ENCODE measurements at places on chromosomes 5 and 9.

- no peak for DNase-seq
These were observed 102.8 kb downstream of the PLK2 start for GRCh38 chr5:58357121-58357520.

GRCh38 chr5:115494570-115495289 is 49.8 kb downstream of the FEM1C start:
- DNase-seq = no peak

- DNase-seq = no peak
These were observed 6.4 kb upstream of the ZFR start for GRCh38 chr5:32450952-32451351.

DNA sequence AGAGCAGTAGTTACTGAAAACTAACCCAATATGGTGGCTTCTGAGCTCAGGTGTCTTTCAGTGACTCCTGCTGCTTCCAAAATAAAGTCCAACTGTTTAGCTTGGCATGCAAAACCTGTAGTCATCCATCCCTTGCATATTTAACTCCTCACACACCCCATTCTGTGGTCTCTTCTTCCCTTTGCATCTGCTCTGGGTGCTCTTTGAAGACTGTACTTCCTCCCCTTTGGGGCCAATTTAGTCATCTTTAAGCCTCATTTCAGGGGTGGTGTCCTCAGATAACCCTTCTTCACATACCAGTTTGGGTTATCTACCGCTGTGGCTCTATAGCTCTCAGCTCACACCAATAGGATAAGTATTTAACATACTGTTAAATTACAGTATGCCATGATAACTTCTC is 209.9 kb upstream of the DMRT1 start:
- no peak for DNase-seq

DNA sequence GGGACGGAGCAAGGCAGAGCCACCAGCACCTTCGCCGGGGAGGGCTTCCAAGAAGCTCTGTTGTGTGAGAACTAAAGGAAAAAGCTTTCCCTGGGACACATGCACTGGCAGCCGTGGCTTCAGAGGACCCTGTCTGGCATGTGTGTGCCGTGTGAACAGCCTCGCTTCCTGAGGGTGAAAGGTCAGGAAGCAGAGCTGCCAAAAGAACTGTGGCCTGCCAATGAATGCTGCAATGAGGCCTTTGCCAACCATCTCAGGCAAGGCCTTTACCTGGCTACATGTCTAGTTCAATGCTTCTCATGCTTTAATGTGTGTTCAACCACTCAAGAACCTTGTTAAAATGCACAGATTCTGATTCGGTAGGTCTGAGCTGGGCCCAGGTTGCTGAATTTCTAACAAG is 53.5 kb downstream of the NIPSNAP3B start:
- no peak for DNase-seq
